Ureter (tissue), 1 donor: ENCODE measurements at places on chromosomes 2 and 18.

DNA sequence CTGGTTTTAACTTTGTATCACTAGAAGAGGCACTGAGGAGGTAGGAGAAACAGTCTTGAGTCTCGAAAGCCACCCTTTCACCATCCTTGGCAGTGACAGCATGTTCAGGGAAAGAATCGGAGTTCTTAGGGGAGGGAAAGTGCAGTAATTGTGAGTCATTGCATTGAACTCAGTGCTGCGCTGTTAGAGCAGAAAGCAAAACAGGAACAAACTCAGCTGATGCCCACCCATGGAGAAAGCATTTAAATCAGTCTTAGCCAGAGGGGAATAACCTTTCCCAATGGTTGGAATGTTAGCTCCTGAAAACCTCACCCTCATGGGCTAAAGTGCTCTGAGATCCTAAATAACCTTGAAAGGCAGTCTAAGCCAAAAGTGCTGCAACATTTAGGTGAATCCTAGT is 845.6 kb upstream of the CNTNAP5 start:
- no peak for DNase-seq

DNA sequence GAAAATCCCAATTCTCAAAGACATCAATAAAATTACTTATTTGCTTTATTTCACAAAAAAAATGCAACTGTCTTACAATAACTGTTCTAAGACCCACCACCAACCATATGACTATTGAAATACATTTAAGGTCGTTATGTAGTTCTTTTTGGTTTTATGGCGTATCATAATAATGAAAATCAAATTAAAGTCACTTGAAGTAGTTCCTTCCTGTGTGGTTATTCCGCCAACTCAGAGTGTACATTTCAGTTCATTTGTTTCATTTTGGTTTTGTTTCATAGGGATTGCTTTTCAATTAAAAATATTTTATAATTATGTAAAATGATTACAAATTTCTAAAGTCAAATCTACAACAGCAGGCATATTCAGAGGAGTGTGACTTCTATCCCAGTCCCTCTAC is 45.9 kb upstream of the AAK1 start:
- DNase-seq: no peak

DNA sequence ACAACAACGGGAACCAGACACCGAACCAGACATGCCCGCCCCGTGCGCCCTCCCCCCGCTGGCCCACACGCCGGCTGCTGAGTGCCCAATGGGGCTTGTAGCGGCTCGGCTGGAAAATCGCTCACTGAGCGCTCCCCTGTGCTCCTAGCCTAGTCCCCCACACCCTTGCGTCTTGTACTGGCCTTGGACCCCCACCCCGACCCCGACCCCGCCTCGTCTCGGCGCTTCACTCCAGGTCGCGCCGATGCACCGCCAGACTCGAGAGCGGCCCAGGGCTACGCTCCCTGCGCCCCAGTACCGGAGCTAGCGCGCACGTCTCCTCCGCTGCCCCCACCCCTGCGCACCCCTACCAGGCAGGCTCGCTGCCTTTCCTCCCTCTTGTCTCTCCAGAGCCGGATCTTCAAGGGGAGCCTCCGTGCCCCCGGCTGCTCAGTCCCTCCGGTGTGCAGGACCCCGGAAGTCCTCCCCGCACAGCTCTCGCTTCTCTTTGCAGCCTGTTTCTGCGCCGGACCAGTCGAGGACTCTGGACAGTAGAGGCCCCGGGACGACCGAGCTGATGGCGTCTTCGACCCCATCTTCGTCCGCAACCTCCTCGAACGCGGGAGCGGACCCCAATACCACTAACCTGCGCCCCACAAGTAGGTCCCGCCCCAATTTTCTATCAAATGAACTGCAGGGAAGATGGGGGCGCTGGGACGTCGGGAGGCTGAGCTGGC is 1.5 kb downstream of the GAD1 start:
- DNase-seq: no peak

- DNase-seq: no peak
Measured at GRCh38 chr18:10202845-10203321, 251.6 kb upstream of the APCDD1 start.

GRCh38 chr2:193518041-193518817 is 1323.5 kb upstream of the TMEFF2 start:
- DNase-seq: no peak

DNA sequence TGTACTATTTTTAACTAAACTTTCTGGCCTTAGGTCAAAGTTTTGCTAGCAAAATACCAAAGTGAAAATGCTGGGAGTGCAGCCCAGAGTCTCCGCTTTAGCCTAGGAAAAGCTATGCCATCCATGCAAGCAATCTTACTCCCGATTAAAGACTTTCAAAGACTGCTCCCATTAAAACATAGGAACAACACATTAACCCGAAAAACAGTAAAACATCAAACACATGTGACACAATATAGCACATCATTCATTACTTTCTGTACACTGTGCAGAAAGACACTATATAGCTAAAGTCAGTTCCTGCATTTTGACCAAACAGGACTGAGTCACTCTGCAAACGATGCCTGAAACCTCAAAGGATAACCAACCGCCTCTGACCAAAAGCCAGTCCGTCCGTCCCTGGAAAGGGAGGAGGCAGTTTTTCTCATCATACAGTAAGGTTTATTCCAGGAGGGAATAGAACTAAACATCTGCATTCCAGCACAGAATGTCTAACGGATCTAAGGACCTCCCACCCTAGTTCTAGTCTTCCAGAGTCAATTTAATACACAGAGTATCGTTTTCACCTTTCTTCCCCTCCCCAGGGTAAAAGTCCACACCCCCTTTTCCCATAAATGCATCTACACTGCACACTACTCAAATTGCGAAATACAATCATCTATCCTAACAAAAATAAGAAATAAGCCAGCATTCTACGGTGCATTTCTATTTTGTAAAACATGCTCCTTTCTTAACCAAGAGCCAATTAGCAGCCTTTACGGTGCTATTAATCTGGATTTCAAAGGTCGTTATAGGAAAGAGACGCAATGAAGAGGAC is 1.7 kb downstream of the ROCK2 start:
- DNase-seq: no peak

DNA sequence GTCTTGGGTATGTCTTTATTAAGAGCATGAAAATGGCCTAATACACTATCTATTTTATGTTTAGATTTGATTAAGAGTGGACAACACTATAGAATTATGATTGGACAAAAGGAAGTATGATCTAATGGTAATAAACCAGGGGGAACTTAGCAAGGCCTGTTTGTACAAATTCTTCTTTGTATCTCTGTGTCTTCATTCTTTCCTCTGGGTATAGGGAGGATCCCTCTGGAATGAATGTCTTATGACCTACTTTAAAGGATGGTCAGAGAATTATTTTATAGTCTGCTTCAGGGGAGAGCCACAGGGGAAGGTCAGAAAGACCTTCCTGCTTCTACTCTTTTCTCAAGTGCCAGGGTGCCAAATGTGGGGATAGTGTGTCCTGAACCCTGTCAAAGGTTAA is 42.8 kb upstream of the FANCL start:
- DNase-seq: no peak

- no peak for DNase-seq
Measured at GRCh38 chr2:139478165-139478914, 698.1 kb upstream of the NXPH2 start.

GRCh38 chr18:45245091-45245511 is 370.2 kb upstream of the SLC14A2 start:
- DNase-seq: no peak

- DNase-seq: no peak
Measured at GRCh38 chr2:55973673-55974072, 50.1 kb upstream of the EFEMP1 start.

GRCh38 chr18:73511771-73512503 is 635.7 kb downstream of the FBXO15 start:
- DNase-seq: no peak

- no peak for DNase-seq
Measured at GRCh38 chr2:148906124-148906523, 31.1 kb downstream of the KIF5C start.

GRCh38 chr18:12946549-12947284 is 1.1 kb upstream of the SEH1L start:
- peak; percentile 56 for DNase-seq

GRCh38 chr2:238903141-238903540 is 55.3 kb downstream of the TWIST2 start:
- DNase-seq: no peak

- DNase-seq: no peak
Measured at GRCh38 chr2:287471-287885, 413 bp downstream of the ALKAL2 start.

GRCh38 chr2:195608768-195609454 is 48.1 kb upstream of the SLC39A10 start:
- DNase-seq: no peak

DNA sequence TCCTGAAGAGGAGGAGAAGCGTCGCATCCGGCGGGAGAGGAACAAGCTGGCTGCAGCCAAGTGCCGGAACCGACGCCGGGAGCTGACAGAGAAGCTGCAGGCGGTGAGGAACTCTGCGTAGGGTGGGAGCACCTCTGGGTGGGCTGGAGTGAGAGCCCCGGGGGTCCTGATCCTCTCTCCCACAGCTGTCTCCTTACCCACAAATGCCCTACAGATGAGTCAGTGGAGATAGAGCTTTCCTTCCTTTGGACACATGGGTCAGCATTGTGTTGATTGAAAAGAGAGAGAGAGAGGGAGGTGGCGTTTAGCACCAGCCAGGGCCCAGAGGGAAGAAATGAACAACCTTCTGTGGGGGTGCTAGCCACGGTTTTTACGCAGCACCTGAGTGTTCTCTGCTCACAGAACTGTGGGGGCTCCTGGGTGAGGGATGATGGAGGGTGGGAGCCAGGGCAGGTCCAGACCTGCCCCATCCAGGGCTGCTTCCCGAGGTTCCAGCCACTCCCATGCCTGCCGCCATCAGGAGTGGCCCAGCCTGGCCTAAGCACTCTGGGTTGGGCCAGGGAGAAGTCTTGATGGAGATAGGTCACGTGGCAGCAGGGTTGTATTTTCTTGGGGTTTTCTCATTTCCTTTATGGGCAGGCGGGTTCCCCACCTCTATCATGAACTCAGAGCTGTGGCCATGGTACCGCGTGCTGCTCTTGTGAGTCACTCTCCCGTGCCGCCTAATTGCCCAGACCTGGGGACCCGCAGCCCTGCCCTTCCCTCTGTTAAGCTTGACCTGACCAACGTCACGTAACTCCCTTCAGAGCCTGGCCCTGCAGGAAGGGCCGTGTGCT is 16.3 kb downstream of the FOSL2 start:
- peak; percentile 74 for DNase-seq

- DNase-seq: no peak
Measured at GRCh38 chr2:73999881-74000597, 15.3 kb downstream of the TET3 start.

- DNase-seq: no peak
Measured at GRCh38 chr2:96963316-96963715, 23.1 kb downstream of the FAM178B start.

- DNase-seq: no peak
Measured at GRCh38 chr2:158973116-158973956, 4.9 kb downstream of the TANC1 start.

GRCh38 chr2:134375935-134376334 is 122.1 kb downstream of the MGAT5 start:
- DNase-seq: no peak

GRCh38 chr2:206028101-206028500 is 57.9 kb downstream of the INO80D start:
- DNase-seq: no peak

- no peak for DNase-seq
Measured at GRCh38 chr2:24509425-24509824, 18.4 kb downstream of the NCOA1 start.

DNA sequence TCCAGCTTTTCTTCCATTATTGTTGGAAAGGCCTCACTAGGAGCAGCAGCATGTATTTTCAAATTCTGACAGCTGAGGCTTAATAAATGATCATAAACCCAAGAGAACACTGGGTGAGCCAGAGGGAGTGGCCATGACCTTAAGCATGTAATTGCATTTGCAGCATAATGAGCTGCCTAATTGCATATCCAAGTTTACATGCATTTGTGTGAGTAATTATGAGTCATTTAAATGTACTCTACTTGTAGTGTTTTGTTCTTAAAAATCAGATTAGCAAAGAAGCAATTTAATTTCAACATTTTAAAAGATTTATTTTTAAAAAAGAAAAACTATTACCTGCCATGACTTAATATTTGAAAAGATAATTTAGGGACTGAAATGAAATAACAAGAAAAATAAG is 74.8 kb downstream of the NOL10 start:
- DNase-seq: no peak

GRCh38 chr18:25814841-25815458 is 275.5 kb downstream of the SS18 start:
- no peak for DNase-seq

DNA sequence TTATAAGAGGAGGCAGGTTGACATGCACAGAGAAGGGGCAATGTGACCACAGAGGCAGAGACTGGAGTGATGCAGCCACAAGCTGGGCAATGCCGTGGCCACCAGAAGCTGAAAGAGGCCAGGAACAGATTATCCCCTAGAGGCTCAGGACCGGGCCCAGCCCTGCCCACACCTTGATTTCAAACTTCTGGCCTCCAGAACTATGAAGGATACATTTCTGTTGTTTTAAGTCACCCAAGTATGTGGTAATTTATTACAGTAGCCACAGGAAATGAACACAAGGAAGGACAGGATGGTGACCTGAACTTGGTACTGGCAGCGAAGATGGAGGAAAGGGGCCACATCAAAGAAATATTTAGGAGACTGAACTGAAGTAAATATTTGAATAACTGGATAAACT is 66.8 kb upstream of the RIOK3 start:
- no peak for DNase-seq
